ENCODE measurements at places on chromosomes 13 and 19. TPM values are rescaled to one million over a fixed set of nuclear protein-coding genes. Genes with fewer than 3 reads are reported as not detected.
A peak's percentile ranks its signal among the peaks of the same experiment; 100 is the strongest.

GRCh38 chr13:95710313-95710712 is 33.4 kb downstream of the DNAJC3 start:
- H3K27me3 ChIP-seq, result no peaks in the 10 kb centered on the region
- H3K27ac ChIP-seq, result no peak overlapping the region
- peaks cover 17% of the 10 kb centered on the region for H3K4me1 ChIP-seq
- no peak overlapping the region for H3K4me3 ChIP-seq
- no peak for DNase-seq

GRCh38 chr19:8306235-8307054 is 1.7 kb downstream of the CD320 start:
- H3K4me3 ChIP-seq, result no peak overlapping the region
- H3K27me3 ChIP-seq, result no peaks in the 10 kb centered on the region
- peaks cover 43% of the 10 kb centered on the region for H3K36me3 ChIP-seq
- H3K27ac ChIP-seq, result peak overlapping the region; percentile 34

DNA sequence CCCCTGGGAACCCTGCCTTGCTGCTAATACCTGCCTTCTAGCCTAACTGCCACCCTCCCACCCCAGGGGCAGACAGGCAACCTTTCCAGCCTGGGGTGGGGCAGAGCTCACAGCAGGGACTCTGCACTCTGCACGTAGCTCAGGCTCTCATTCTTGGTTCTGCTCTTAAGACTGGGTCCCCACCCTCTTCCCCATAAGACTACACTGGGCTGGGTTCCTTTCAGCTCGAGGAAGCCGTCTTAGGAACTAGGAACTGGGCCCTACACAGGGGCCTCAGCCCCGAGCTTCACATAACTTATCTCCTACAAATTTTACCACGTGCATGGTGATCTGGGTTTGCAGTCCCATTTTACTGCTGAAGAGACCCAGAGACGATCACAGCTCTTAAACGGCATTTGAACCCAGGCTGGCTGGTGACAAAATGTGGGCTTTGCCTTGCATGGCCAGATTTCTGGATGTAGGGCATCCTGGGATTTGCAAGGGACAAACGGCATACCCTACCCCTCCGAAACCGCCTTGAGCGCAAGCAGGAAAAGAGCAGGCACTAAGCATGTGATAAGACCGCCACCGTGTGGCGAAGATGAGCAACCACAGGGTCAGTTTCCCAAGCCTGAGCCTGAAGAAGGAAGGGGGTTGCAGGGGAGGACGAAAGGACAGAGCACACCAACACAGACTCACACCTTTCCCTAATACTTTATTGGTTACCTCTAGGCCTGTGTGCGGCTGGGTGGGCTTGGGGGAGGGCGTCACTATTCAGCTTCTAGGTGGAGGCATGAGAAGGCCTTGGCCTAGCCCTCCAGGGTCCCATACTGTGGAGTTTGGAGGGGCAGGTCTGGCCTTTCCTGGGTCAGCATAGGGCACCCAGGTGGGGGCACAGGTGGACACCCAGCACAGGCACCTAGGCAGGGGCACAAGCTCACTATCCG is 5.1 kb downstream of the JUNB start:
- peaks cover 6% of the 10 kb centered on the region for H3K36me3 ChIP-seq
- H3K4me1 ChIP-seq, result peaks cover 43% of the 10 kb centered on the region
- H3K27me3 ChIP-seq, result no peaks in the 10 kb centered on the region

- H3K4me1 ChIP-seq, result peaks cover 6% of the 10 kb centered on the region
- H3K4me3 ChIP-seq, result peak overlapping the region; percentile 66
- H3K36me3 ChIP-seq, result peaks cover 15% of the 10 kb centered on the region
- no peak for DNase-seq
- peak overlapping the region; percentile 84 for H3K27ac ChIP-seq
These were observed 599 bp downstream of the ZNF331 start for GRCh38 chr19:53538378-53539109.

GRCh38 chr13:42876270-42876714 is 94.9 kb downstream of the FAM216B start:
- no peaks in the 10 kb centered on the region for H3K36me3 ChIP-seq
- H3K27ac ChIP-seq, result no peak overlapping the region

DNA sequence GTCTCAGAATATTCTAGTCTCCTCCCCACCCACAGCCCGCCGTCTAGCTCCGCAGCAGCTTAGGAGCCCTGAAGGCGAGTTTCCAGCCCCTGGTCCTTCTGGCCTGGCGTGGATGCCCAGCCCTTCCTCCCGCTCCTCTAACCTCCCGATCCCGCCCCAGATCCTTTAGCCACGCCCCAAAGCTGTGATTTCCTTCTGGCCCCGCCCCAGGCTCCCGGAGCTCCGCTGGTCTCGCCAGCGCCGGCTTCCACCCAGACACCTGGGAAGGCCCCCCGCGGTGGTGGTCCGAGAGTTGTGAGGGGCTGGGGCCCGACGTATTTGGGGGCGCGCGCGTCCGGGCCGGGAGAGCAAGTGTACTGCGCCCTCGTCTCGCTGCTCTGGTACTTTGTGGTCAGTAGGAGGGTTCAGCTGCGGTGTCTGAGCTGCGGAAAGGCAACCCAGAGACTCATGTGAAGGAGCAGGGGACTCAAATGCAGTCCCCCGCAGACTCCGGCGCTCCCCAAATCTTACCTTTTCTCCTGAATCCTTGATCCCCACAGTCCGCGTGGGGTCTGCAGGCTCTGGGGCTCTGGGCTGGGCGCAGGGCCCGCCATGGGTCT is at the start of gene CGB7:
CGB7 (minus strand) TSS at position 114 of the 599 bp plus-strand sequence. CDS start 2,374 bp downstream, outside the sequence.
- H3K4me3 ChIP-seq, result peak within 1 kb of the TSS; percentile 60
- no peak for DNase-seq
- peaks cover 12% of the 10 kb centered on the region for H3K27me3 ChIP-seq
- peaks cover 27% of the 10 kb centered on the region for H3K4me1 ChIP-seq
- no peak within 1 kb of the TSS for H3K27ac ChIP-seq
- no peaks in the 10 kb centered on the region for H3K36me3 ChIP-seq

DNA sequence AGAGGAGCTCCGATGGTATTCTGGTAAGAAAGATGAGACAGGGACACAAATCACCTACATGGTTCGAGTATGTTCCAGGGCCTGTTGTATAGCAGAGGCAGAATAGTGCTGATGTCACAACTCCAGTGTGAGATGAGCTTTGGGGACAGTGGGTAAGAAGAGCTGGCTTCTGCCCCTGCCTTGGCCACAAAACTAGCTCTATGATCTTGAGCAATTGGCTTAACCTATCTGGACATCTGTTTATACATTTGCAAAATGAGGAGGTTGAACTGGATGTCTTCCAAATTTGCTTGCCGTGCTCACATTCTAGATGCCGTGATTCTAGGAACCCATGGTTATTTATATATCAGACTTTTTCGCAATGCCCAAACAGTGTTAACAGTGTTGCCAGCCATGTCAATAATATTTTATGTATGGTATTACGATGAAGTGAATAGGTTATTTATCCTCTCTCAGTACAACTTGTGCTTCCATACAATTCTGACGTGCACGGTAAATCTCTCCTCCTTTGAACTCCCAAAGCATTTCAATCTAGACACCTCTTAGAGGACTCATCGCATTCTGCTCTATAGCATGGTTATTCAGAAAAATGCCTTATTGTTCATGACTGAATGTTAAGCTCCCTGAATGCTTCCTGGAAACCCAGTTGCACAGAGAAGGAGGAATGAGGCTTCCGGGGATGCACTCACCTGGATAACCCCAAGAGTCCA is 316.0 kb downstream of the FOXO1 start:
- H3K27ac ChIP-seq, result peak overlapping the region; percentile 85
- H3K4me1 ChIP-seq, result peaks cover 55% of the 10 kb centered on the region
- DNase-seq, result no peak
- no peaks in the 10 kb centered on the region for H3K36me3 ChIP-seq

The PALM gene
- total RNA-seq, result 93.4 TPM

The B3GLCT gene
- 5.8 TPM for total RNA-seq

Measured in esophagus muscularis mucosa (tissue), 4 donors.